ENCODE measurements at places on chromosomes 11 and 22. TPM values are rescaled to one million over a fixed set of nuclear protein-coding genes. Genes with fewer than 3 reads are reported as not detected.

The WNT11 gene
- 0.80 TPM for total RNA-seq

DNA sequence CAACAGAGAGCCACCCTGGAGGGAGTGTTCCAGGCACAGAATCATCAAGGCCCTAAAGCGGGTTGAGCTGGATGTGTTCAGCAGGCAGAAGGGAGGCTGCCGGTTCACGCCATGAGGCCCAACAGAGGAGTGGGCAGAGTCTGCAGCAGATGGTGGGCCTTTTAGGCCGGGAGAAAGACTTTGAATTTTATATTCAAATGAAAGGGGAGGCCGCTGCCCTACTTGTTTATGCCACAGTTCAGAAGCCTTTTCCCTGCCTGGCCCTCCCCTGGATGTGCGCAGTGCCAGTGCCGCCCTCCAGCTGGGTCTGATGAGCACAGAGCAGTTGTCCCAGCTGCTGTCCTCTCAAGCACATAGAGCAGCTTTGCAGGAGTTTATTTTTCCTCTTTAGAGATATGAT, 46.9 kb upstream of the TTC12 start:
- no peaks in the 10 kb centered on the region for H3K27me3 ChIP-seq
- peaks cover 3% of the 10 kb centered on the region for H3K4me1 ChIP-seq
- DNase-seq = no peak
- no peak overlapping the region for H3K4me3 ChIP-seq
- peaks cover 61% of the 10 kb centered on the region for H3K36me3 ChIP-seq

GRCh38 chr11:118524757-118525470, 2.4 kb upstream of the TTC36 start:
- peaks cover 41% of the 10 kb centered on the region for H3K36me3 ChIP-seq
- no peak for DNase-seq

DNA sequence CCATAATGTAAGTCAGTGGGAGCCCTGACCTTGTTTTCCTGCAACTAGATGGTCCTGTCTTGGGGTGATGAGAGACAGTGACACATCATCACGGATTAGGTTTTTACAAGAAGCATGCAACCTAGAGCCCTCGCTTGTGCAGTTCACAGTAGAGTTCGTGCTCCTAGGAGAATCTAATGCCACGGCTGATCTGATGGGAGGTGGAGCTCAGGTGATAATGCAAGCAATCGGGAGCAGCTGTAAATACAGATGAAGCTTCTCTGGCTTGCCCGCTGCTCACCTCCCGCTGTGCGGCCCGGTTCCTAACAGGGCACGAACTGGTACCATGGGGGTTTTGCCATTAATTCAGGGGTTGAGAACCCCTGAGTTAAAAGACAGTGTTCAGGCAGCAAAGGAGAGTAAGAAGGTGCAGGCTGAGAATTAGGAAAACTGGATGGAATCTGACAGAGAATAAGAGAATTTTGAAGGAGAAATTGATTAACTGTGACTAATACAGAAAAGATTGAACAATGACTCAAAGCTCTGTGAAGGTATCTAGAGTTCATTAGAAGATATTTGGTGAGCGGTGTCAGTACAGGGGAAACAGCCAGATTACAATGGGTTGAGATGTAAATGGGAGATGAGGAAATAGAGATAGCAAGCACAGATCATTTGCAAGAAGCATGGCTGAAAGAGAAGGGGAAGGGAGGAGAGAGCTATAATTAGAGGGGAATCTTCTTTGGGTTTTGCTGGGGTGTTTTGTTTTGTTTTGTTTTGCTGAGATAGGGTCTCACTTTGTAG, 21.0 kb downstream of the WEE1 start:
- H3K27ac ChIP-seq = no peak overlapping the region
- peaks cover 1% of the 10 kb centered on the region for H3K36me3 ChIP-seq
- no peak for DNase-seq
- no peak overlapping the region for H3K4me3 ChIP-seq
- H3K4me1 ChIP-seq = no peaks in the 10 kb centered on the region

DNA sequence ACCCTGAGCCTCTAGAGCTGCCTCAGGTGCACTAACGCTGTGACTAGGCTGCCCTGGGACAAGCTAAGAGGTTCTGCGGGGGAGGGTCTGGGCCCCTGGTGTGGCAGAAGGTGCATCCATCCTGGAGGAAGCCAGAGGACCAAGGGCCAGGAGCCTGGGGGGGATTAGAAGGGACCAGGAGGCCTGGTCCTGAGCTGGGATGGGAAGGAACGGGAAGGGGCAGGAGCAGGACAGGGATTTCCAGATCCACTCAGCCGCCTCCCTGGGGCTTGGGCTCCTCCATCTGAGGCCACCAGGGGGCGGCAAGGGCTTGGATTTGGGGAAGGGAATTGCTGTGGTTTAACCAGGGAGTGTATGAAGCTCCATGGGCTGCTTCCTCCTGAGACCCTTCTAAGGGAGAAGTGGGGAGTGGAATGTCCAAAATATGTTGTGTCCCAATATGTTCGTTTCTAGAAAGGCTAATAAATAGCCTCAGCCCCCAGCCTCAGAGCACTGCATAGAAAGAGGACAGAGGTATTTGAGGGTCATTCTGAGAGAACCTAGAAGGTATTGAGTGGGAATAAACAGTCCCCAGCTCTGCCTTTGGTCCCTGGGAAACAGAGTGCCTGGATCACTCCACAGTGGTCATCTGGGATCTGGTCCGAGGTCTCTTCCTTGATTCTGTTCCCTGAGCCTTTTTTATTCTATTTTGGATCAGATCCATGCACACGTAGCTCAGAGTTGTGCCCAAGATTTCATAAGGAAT, 17.4 kb upstream of the PRAME start:
- H3K27ac ChIP-seq = no peak overlapping the region
- H3K4me1 ChIP-seq = no peaks in the 10 kb centered on the region
- no peaks in the 10 kb centered on the region for H3K36me3 ChIP-seq
- H3K4me3 ChIP-seq = no peak overlapping the region
- no peak for DNase-seq

- no peak for DNase-seq
- H3K36me3 ChIP-seq = peaks cover 9% of the 10 kb centered on the region
- H3K4me3 ChIP-seq = no peak overlapping the region
- no peak overlapping the region for H3K27ac ChIP-seq
- peaks cover 45% of the 10 kb centered on the region for H3K4me1 ChIP-seq
These were observed 6.8 kb downstream of the TMEM121B start for GRCh38 chr22:17114173-17114897.

The KCTD14 gene
- 0.28 TPM for total RNA-seq

DNA sequence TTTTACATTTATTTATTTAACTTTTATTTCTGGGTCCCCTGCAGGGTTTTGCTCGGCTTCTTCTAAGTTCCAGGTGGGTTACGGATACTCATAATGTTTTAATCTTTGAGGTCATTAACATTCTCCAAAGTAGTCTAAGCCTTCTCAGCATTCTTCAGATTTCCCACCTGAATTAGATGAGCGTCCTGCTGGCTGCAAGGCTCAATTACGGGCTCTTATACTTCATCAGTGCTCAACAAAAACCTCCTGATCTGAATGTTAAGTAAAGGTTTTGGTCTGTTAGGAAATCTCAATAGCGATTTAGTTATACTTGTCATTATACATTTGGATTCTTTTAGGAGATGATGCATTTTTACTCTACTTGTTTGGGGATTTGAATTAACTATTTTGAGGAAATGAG, 27.3 kb upstream of the NFRKB start:
- H3K27me3 ChIP-seq = no peaks in the 10 kb centered on the region
- peaks cover 10% of the 10 kb centered on the region for H3K4me1 ChIP-seq
- H3K36me3 ChIP-seq = peaks cover 3% of the 10 kb centered on the region
- H3K4me3 ChIP-seq = no peak overlapping the region

The OR52I1 gene
- not detected for total RNA-seq

GRCh38 chr11:120173019-120173705, 35.2 kb upstream of the TRIM29 start:
- H3K4me3 ChIP-seq = no peak overlapping the region
- H3K27ac ChIP-seq = no peak overlapping the region
- peak; percentile 12 for DNase-seq
- H3K27me3 ChIP-seq = peaks cover 13% of the 10 kb centered on the region
- H3K36me3 ChIP-seq = no peaks in the 10 kb centered on the region

DNA sequence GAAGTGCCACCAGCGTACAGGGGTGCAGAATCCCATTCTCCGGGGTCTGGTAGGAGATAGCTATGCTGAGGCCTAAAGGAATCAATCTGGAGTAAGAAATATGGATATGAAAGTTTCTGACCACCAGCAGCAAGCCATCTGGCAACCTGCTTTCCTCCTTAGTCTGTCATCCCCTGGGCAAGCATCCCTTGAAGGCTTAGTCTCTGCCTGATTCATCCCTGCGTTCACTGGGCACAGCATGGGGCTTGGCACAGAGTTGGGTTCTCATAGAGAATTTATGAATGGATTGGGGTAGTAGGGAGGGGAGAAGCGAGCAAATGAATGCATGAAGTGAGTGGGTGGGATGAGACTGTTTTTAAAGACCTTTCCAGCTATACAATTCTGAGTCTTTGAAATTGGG, 85.8 kb upstream of the NARS2 start:
- DNase-seq = no peak
- no peaks in the 10 kb centered on the region for H3K4me1 ChIP-seq
- no peaks in the 10 kb centered on the region for H3K27me3 ChIP-seq
- no peak overlapping the region for H3K4me3 ChIP-seq
- H3K36me3 ChIP-seq = no peaks in the 10 kb centered on the region

DNA sequence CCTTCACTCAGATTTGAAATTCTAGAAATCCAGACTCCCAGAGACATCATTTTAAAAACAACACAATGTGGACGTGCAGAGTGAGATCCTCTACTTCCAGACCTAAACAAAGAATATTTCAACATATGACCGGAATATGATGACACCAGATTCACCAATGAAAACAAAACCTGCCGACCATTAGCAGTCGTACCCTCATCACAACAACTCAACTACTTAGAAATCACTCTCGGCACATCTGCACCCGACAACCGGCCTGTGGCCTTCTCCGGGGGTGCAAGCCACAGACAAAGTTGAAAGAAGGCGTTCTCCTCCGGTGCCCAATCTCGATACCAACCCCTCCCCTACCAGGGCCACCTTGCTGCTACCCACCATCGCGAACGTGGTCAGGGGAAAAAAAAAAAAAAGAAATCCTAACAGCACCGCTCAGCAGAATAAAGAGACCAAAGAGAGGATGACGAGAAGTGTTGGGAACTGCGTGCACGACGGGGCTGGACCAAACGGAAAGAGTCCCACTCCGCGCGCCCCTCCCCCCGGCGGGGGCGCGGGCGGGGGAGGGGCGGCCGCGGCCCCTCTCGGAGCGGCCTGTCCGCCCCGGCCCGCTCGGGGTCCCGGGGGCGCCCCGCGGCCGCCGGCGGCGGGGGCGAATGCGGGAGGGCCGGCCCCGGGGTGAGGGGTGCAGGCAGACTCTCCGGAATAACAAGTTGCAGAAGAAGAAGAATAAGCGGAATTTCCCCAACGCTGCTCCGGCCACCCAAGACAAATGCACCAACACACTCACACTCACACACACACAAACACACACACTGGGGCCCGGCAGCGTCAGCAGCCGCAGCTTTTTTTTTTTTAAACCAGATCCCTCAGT, 1.7 kb downstream of the PHF21A start:
- peak overlapping the region; percentile 51 for H3K4me3 ChIP-seq
- H3K27ac ChIP-seq = peak overlapping the region; percentile 90
- H3K27me3 ChIP-seq = no peaks in the 10 kb centered on the region
- no peaks in the 10 kb centered on the region for H3K36me3 ChIP-seq
- peak; percentile 89 for DNase-seq
- peaks cover 15% of the 10 kb centered on the region for H3K4me1 ChIP-seq

- peaks cover 73% of the 10 kb centered on the region for H3K36me3 ChIP-seq
- H3K4me3 ChIP-seq = no peak overlapping the region
- H3K4me1 ChIP-seq = peaks cover 42% of the 10 kb centered on the region
- H3K27me3 ChIP-seq = no peaks in the 10 kb centered on the region
- no peak for DNase-seq
These were observed 105.2 kb downstream of the TRAF6 start for GRCh38 chr11:36404831-36405230.

The STARD10 gene
- total RNA-seq = 10.9 TPM

DNA sequence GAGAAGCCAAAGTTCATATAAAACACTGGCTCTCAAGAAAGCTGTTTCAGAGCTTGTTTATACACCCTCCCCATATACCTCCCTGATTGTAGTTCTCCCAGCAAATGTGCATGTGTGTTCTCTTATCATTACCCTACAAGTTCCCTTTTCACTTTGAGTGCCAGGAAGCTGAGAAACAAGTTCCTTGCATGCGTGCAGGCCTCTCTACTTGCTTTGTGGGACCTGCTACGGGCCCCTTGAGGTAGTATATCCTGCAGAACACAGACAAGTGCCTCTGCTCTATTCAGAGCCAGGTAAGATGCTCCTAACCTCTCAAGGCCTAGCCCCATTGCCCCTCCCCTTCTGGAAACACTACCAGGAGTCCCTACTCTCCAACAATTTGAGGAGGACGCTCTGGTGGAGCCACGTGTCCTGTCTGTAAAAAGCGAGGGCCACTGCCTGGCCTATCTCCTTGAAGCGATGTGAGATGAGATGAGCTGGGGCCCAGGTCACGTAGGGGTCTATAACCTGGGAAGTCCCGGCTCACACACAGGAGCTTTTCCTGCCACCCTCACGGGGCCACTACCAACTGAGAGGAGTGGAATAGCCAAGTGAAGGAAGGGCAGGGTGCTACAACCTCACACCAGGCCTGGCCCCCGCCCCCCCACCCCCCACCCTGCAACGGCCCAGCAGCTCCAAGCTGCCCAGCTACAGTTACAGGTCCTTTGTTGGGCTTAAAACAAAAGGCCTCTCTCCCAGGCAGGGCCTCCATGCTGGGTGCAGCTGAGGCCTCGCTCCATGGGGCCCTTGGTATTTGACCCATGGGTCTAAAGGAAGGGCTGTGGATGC, 2.6 kb upstream of the ATP5MGL start:
- peaks cover 47% of the 10 kb centered on the region for H3K4me1 ChIP-seq
- no peak overlapping the region for H3K4me3 ChIP-seq
- DNase-seq = no peak
- no peak overlapping the region for H3K27ac ChIP-seq

The UBASH3B gene
- total RNA-seq = 28.7 TPM

- no peaks in the 10 kb centered on the region for H3K27me3 ChIP-seq
- no peaks in the 10 kb centered on the region for H3K4me1 ChIP-seq
- no peak overlapping the region for H3K4me3 ChIP-seq
- H3K36me3 ChIP-seq = no peaks in the 10 kb centered on the region
- no peak for DNase-seq
- H3K27ac ChIP-seq = no peak overlapping the region
These were observed 10.7 kb downstream of the TUB start for GRCh38 chr11:8091721-8092120.

Data from natural killer cell (primary cell).